ENCODE measurements at places on chromosomes 5 and 9. TPM values are rescaled to one million over a fixed set of nuclear protein-coding genes. Genes with fewer than 3 reads are reported as not detected.

GRCh38 chr5:107232788-107233187 lies 437.9 kb downstream of the EFNA5 start:
- DNase-seq = no peak

DNA sequence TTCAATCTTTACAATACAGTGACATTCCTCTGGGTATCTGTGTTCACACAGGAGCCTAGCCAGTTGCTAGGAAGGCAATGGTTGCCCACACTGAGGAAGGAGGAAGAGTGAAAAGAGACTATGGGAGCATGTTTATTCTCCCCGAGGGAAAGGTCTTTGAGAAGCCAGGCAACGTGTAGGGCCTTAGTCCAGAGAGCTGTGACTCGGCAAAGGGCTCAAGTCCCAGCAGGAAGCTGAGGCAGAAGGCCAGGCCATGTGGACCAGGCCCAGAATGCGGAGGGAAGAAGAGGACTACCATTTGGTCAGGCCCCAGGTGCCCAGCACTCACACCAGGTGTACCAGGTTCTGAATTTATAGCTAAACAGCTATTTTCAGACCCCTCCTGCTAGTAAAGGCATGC lies 136.6 kb upstream of the DMAC1 start:
- no peak for DNase-seq

- no peak for DNase-seq
Measured at GRCh38 chr5:78127875-78128274, 166.6 kb downstream of the AP3B1 start.

GRCh38 chr9:106862821-106863720 lies at the start of gene ZNF462:
Gene ZNF462 (plus strand): TSS chr9:106863166. CDS start chr9:106923384, 60,218 bp downstream.
- peak; percentile 86 for DNase-seq

SPATA31E1 gene
- polyA plus RNA-seq = not detected

PCDHGB5 gene
- 4.0 TPM for polyA plus RNA-seq

SMIM33 gene
- polyA plus RNA-seq = not detected

SNCAIP gene
- 28.4 TPM for polyA plus RNA-seq
